Thoracic aorta (tissue), 2 donors: ENCODE measurements at places on chromosomes 11 and 22.

DNA sequence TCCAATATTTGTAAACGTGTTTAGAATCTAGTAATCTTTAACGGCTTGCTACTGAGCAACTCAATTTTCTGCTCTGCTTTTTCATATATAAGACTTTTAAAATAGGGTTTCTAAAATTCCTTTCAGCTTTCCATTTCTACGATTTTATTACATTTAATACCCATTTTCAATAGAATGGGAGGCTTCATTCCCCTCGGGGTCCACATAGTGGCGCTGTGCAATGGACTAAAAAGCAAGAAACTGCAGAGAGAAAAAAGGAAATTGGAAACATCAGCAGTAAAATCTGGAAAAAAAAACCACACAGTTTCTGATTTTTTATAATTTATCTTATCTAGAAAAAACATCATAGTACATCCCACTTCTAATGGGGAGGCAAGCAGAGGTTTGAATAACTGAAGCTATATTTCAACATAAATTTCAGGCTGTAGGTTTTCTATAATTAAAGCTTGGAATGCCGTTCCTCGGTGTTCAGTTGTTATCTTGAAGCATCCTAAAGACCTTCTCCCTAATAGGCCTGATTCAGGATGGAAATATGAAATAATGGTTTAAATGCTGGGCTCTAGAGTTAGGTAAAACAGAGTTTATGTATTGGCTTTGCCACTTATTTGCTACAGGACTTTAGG, 18.7 kb upstream of the JHY start:
- DNase-seq, result no peak

DNA sequence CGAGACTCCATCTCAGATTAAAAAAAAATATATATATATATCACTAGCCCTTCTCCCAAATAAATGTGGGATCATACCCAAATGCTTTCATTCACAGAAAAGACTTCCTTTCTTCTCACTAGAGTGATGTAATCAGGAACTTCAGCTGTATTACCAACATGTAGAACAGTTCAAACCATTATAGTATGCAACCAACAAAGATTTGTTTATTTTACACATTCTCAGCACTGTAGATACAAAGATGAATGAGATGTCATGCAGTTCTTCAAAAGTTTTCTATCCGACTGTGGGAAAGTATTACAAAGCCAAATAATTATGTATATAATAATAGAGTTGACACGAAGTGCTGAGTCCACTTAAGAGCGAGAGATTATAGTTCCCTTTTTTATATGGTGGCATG, 22.2 kb upstream of the ZNF143 start:
- DNase-seq, result no peak

- no peak for DNase-seq
Observed at GRCh38 chr11:70912226-70912840, 340.0 kb downstream of the SHANK2 start.

DNA sequence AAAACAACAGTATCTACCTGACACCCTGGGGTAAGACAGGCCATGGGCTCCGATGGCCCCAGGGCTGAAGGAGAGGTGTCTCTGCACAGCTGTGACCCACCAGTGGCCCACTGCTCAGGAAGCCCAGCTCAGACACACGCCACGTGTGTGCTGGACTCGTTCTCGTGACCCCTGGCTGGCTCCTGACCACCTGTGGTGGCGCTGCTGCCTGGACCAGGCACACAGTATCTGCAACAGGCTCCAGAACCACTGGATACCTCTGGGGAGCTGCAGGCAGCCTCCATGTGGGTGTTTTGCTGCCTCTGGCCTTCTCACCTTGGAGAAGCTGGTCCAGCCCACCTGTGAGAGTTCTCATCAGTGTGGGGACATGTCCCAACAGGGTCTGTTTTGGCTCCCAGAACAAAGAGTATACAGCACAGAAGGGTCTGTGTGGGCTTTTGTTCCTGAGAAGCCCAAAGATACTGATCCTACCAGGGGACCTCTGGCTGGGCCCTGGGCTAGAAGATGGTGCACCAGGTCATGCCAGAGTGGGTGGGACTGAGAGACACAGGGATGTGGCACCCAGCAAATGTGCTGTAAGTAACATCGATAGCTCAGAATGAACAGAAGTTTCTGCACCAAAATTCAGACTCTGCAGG, 21.7 kb upstream of the SERPIND1 start:
- no peak for DNase-seq

- no peak for DNase-seq
Observed at GRCh38 chr11:2510626-2511402, 66.0 kb downstream of the KCNQ1 start.

DNA sequence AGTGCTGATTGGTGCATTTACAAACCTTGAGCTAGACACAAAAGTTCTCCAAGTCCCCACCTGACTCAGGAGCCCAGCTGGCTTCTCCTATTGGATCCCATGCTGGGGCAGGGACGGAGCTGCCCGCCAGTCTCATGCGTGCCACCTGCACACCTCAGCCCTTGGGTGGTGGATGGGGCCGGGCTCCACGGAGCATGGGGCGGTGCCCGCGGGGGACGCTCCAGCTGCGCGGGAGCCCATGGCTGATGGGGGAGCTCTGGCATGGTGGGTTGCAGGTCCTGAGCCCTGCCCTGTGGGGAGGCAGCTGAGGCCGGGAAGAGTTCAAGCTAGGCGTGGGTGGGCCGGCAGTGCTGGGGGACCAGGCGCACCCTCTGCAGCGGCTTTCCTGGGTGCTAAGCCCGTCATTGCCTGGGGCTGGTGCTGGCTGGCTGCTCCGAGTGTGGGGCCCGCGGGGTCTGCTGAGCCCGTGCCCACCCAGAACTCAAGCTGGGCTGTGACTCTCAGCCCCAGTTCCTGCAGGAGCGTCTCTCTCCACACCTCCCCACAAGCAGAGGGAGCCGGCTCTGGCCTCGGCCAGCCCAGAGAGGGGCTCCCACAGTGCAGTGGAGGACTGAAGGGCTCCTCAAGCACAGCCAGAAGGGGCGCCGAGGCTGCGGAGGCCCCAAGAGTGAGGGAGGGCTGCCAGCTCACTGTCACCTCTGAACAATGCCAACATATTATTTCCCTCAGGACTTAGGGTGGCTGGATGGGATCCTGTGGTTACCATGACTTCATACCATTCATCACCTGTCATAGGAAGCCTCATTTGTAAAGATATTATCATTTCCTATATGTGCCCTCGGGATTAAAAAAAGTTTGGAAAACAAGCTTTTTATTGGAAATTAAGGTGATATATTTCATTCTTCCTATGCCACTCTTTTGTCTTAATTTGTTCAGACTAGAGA, 688.7 kb downstream of the ETS1 start:
- no peak for DNase-seq

DNA sequence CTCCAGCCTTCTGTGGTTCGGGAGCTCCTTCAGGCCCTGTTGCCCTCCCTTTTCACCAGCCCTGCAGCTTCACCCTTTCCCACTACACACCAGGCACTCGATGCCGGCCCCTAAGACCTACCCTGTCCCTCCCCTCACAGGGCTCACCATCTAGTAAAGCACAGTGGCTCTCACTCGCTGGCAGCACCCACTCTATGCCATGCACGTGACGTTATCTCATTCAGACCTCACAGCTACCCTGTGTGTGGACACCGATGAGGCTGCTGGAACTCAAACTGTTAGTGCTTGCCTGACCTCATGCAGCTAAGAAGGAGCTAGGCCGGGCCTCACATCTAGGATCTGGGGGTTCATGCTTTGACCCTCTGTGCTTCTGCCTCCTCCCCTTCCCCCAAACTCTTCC, 45.5 kb downstream of the SCN3B start:
- no peak for DNase-seq

GRCh38 chr11:15493066-15493465, 378.3 kb downstream of the INSC start:
- no peak for DNase-seq

DNA sequence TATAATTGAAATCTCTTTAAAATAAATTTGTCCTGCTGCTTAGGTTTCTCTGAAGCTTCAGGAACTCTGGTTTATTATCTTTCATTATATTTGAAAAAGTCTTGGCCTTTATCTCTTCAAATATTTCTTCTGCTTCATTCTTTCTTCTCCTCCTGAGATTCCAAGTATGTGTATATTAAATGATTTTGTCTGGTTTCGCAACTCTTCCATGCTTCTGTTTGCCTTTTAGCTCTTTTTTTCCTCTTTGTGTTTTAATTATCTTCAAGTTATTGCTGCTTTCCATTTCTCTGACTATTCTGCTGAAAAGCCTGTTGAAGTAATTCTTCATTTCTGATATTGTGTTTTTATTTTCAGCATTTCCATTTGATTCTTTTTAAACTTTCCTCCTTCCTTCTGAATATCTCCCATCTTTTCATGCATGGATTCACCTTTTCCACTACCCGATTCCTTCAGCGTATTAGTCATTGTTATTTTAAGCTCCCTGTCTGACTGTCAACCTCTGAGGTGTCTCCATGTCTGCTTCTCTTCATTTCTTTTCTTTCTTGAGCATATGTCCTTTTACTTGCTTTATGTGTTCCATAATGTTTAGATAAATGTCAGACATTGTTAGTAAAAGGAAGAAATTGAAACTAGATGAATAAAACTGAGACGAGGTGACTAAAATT, 46.6 kb upstream of the CTSC start:
- no peak for DNase-seq

GRCh38 chr22:39525658-39525975, 5.3 kb downstream of the ATF4 start:
- DNase-seq, result no peak

GRCh38 chr22:39732625-39733024, 160.9 kb downstream of the ENTHD1 start:
- DNase-seq, result no peak

- peak; percentile 57 for DNase-seq
Observed at GRCh38 chr11:64743591-64744543, at the start of gene RASGRP2. Gene RASGRP2 (minus strand): TSS chr11:64744142. CDS start chr11:64742866, 1,276 bp downstream.

DNA sequence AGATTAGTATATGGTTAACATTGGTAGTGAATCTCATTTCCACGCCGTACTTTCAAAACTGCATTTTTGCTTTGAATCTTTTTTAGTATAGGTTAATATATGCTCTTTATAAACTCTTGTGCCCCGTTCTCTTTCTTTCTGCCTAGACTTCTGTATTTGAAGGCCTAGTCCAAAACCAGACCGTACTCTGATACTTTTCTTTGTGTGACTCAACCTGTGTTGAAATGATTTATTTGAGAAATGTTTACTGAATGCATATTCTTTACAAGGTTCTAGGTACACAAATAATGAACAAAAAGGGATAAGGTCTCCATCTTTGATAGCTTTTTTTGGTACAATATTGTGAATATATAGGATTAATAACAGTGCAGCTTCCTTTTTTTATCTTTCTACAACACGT, 68.3 kb downstream of the HIPK3 start:
- DNase-seq, result no peak

GRCh38 chr11:126628790-126629621, 273.5 kb downstream of the ST3GAL4 start:
- DNase-seq, result no peak

DNA sequence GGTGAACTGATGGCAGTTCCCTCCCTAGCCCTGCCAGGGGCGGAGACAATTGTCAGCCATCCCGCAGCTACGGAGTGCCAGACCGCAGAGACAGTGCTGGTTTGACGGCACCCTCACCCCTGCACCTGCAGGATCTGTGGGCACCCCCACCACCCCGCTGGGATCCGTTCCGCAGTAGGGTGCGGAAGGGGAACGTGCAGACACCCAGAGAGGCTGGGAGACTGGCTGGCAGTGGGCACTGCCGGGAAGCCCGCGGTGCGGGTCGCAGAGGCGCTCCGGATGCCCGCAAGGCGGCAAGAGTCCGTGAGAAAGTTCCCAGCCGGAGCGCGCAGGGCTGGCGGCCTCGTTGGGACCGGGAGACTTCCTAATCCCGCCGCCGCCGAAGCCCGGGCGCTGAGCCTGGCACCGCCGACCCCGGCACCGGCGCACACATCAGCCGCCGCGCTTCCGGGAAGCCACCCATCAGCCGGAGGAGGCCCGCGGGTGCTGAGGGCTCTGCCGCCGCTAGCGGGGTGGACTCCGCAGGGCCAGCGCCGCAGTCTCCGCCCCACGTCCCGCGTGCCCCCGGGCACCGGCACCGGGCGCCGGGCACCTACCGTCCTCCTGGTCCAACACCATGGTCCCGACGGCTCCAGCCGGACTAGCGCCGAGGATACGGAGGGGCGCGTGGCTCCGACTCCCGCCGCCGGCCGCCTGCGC, 4.3 kb upstream of the LMO1 start:
- DNase-seq, result no peak

GRCh38 chr11:8832571-8833260, 78.3 kb upstream of the AKIP1 start:
- no peak for DNase-seq

- DNase-seq, result no peak
Observed at GRCh38 chr22:38941488-38941987, 15.9 kb upstream of the APOBEC3A start.

DNA sequence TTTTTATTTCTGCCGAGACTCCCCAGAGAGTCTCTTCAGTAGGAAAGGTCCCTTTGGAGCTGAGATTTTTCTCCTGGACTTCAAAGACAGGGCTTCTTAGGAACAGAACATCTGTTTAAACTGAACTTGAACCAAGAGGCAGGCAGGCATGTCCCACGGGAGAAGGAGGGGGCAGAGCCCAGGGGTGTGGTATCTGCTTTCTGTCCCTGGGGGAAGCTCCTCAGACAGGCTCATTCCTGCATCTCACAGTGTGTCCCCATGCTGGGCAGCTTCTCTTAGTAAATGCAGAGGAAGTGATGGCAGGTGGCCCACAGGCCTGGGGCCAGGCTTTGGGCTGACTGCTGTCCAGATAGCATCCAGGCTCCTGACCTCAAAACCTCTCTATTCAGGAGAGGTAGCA, 47.3 kb downstream of the TSPAN18 start:
- no peak for DNase-seq

- no peak for DNase-seq
Observed at GRCh38 chr11:111718859-111719258, 47.3 kb downstream of the PPP2R1B start.

DNA sequence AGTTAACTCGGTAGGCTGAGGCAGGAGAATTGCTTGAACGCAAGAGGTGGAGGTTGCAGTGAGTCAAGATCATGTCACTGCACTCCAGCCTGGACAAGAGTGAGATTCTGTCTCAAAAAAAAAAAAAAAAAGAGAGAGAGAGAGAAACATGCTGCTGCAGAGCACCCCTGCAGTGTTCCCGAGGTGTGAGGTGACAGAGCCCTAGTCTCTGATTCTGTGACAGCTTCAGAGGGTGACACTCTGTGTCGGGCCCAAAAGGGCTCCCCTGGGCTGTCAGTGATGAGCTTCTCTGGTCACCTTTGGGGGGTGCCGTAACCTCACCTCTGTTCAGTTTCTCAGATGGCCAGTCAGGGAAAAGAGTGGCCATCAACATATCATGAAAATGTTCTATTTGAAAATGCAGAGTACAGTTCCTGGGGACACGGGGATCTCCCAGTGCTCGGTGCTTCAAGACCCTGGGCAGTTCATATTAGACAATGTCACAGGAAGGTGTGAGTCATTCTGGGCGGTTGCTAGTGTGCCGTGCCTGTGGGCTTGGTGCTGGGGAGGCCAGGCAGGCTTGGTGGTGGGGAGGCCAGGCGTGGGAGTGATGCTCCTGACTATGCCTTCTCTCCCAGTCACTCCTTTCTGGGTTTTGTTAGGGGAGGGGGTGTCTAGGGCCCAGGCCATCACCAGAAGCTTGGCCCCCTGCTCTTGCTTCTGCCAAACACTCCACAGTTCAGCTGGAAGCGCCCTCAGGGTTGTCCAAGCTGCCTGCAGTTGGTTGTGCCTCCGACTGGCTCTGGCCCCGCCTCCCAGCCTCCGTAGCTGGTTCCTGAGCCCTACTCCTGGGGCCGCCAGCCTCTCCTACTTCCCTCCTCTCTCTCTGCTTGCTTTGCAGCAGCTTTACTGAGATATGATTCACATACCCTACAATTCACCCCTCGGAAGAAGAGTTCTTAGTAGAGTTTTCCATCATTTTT, 52.5 kb upstream of the CLDN5 start:
- DNase-seq, result no peak
